ENCODE measurements at places on chromosomes 2 and 18.

DNA sequence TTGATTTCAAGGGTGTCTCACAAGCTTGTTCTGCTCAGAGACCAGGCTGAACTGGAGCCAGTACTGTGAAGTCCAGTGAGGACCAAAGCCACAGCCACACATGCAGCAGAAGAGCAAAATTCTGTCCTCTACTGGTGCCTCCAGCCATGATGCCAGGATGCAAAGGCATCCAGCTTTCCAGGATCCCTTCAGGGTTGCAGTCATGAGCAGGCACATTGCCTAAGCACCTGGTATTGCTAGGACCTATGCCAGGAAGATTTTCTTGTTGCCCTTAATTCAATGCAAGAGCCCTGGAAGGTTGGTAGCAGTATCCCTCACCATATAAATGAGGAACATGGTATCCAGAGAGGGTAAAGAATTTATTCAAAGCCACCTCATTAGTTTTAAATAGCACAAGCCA, 78.9 kb upstream of the CYRIA start:
- peaks cover 7% of the 10 kb centered on the region for H3K4me1 ChIP-seq
- no peaks in the 10 kb centered on the region for H3K27me3 ChIP-seq
- H3K4me3 ChIP-seq, result no peak overlapping the region

GRCh38 chr2:46540496-46541331, 61.3 kb downstream of the TMEM247 start:
- peaks cover 11% of the 10 kb centered on the region for H3K4me1 ChIP-seq
- H3K27me3 ChIP-seq, result no peaks in the 10 kb centered on the region
- no peak for DNase-seq
- H3K4me3 ChIP-seq, result no peak overlapping the region
- H3K27ac ChIP-seq, result no peak overlapping the region

DNA sequence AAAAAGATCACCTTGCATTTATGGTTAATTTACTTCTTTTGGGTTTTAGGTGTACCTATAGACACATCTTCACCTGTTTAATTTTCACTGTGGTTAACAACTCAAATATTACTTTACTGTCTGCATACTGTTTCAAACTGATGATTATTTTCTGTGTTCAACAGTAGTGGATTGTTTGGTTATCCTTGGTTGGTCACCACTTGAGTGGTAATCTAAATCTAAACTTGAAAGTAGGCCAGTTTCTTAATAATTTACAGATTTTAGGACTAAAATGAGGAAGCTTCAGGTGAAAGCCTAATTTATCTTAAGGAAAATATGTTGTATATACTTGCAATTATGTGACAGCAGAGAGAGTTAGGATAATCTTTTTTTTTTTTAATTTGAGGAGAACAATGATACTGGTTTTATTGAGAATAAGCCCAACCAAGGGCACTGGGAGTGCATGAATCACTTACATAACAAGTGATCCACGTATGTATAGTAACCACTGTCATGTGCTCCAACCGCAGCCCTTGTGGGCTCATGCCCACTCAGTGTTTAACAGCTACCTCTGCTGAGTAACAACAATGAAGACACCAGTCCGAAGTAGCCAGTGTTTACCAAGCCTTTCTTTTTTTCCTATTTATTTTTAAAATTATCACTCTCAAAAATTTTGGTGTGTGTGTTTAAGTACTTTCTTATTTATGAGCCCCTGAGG, 31.0 kb upstream of the WDSUB1 start:
- no peak for DNase-seq
- no peaks in the 10 kb centered on the region for H3K27me3 ChIP-seq
- H3K27ac ChIP-seq, result no peak overlapping the region
- H3K4me3 ChIP-seq, result no peak overlapping the region
- peaks cover 13% of the 10 kb centered on the region for H3K36me3 ChIP-seq

- no peak overlapping the region for H3K27ac ChIP-seq
- H3K4me3 ChIP-seq, result no peak overlapping the region
- no peak for DNase-seq
- H3K27me3 ChIP-seq, result no peaks in the 10 kb centered on the region
Observed at GRCh38 chr2:41972819-41973218, 75.0 kb upstream of the PKDCC start.

DNA sequence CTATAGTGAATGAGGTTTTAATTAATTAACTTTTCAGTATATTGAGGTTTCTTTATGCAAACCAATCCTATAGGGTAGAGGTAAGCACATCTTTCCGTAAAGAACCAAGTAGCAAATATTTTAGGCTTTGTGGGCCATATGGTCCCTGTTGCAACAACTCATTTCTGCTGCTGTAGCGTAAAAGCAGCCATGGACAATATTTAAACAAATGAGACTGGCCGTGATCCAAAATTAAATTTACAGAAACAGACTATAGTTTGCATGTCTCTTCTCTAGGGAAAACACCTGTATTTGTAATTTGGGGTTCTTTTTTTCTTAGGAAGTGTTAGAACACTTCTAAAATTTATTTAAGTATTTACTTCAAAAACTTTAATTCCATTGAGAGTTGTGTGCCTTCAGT, 104.3 kb downstream of the KYNU start:
- no peaks in the 10 kb centered on the region for H3K27me3 ChIP-seq
- no peak overlapping the region for H3K4me3 ChIP-seq
- DNase-seq, result no peak
- H3K4me1 ChIP-seq, result peaks cover 5% of the 10 kb centered on the region

DNA sequence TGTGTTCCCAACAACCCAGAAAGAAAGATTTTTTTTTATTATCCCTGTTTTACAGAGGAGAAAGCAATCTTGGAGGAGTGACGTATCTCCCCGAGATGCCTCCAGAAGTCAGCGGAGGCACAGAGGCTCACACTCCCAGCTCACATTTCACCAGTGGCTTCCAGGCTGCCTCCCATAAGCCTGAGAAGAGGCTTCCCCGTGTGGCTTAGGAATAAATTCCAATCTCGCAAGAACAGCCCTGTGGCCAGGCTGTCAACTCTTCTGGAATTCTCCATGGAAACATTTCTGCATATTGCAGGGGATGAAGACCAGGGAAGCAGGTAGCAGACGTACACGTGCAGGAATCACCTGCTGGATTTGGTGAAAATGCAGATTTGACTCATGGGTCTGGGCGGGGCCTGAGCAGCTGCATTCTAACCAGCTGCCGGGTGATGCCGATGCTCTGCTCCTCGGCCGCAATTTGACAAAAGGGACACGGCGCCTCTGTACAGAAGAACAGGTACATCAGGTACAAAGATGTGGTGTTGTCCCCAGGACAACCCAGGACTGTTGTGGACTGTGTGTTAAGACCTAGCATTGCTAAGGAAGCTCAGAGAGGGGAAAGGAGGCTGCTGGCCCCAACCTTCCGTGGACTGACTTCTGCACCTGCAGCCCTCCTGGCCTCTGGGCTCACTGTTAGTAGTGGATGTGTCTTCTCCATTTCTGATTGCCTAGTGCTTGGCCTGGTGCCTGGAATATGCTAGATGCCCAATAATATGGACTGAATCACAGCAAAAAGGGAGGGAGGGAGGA, 114.2 kb upstream of the ID2 start:
- no peak overlapping the region for H3K27ac ChIP-seq
- no peaks in the 10 kb centered on the region for H3K27me3 ChIP-seq
- no peak overlapping the region for H3K4me3 ChIP-seq
- no peaks in the 10 kb centered on the region for H3K4me1 ChIP-seq
- H3K36me3 ChIP-seq, result no peaks in the 10 kb centered on the region
- no peak for DNase-seq

GRCh38 chr2:3490191-3491170, 28.9 kb downstream of the ADI1 start:
- no peak overlapping the region for H3K27ac ChIP-seq
- DNase-seq, result no peak
- H3K4me1 ChIP-seq, result no peaks in the 10 kb centered on the region
- H3K4me3 ChIP-seq, result no peak overlapping the region

GRCh38 chr2:49914281-49914680, 760.0 kb upstream of the FSHR start:
- peaks cover 4% of the 10 kb centered on the region for H3K27me3 ChIP-seq
- DNase-seq, result no peak
- no peak overlapping the region for H3K27ac ChIP-seq
- H3K36me3 ChIP-seq, result no peaks in the 10 kb centered on the region
- no peaks in the 10 kb centered on the region for H3K4me1 ChIP-seq

DNA sequence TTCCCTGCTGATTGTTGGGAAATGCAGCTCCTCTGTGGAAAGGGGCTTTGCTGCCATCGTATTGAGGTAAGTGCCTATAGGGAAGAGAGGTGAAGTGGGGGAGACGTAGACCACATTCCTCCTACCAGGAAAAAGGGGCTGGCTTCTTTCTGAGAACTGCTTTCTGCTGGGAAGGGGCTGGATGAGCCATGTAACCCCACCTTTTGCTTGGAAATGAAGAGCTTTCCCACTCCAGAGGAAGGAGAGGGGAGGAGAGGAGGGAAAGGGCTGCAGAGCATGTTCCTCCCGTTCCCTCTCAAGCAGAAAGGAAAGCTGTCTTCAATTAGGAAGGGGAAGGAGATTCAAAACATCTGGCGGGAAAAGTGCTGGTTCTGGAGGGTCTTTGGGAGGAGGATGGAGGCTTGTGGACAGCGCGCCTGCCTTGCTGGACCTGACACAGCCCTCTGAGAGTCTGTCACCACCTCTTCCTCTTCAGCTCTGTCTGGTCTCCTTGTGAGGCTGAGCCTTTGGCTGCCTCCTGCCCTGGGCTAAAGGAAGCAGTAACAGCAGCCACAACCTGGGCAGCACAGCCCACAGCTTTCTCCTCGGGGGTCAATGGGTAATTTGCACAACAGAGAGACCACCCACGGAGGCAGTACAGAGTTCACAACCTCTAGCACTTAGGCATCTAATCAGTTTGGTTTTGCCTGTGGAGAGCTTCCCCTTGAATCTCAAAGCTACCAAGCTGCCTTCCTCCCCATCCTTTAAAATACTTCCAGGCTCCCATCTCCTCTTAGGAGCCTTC, 410.0 kb upstream of the TNP1 start:
- no peak overlapping the region for H3K27ac ChIP-seq
- H3K4me1 ChIP-seq, result no peaks in the 10 kb centered on the region
- no peaks in the 10 kb centered on the region for H3K27me3 ChIP-seq
- no peaks in the 10 kb centered on the region for H3K36me3 ChIP-seq

- DNase-seq, result no peak
- H3K4me1 ChIP-seq, result no peaks in the 10 kb centered on the region
- H3K27me3 ChIP-seq, result peaks cover 20% of the 10 kb centered on the region
- H3K4me3 ChIP-seq, result no peak overlapping the region
- H3K36me3 ChIP-seq, result no peaks in the 10 kb centered on the region
Observed at GRCh38 chr2:169395821-169396374, 33.6 kb upstream of the LRP2 start.

GRCh38 chr2:226873826-226874225, 38.0 kb downstream of the RHBDD1 start:
- H3K27ac ChIP-seq, result no peak overlapping the region
- H3K4me1 ChIP-seq, result no peaks in the 10 kb centered on the region
- H3K36me3 ChIP-seq, result no peaks in the 10 kb centered on the region

- no peaks in the 10 kb centered on the region for H3K27me3 ChIP-seq
- no peak overlapping the region for H3K4me3 ChIP-seq
- peaks cover 11% of the 10 kb centered on the region for H3K4me1 ChIP-seq
- no peak overlapping the region for H3K27ac ChIP-seq
- no peaks in the 10 kb centered on the region for H3K36me3 ChIP-seq
Observed at GRCh38 chr18:74139888-74140287, 7.7 kb downstream of the FBXO15 start.

DNA sequence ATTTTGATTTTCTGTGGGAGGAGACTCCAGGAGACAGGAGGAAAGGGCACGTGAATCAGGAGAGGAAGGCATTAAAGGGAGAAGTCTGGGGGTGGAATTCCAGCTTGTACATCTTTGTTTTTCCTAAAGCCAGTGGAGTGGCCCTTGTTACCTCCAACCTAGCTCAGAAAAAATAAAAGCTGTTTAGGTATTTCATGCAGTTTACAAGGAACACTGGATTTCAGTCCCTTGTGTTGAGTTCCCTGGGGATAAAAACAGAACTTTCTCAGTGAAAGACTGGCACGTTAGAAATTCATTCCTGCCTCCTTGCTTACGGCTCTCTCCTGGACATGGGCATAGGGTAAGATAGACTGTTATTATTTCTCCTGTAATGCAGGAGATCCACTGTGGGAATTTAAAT, 170.2 kb downstream of the ZEB2 start:
- H3K4me3 ChIP-seq, result no peak overlapping the region
- H3K36me3 ChIP-seq, result no peaks in the 10 kb centered on the region
- no peaks in the 10 kb centered on the region for H3K4me1 ChIP-seq
- no peak for DNase-seq
- H3K27ac ChIP-seq, result no peak overlapping the region
- H3K27me3 ChIP-seq, result no peaks in the 10 kb centered on the region
